GM12865 (cell line): ENCODE measurements at places on chromosomes 16 and 17.

DNA sequence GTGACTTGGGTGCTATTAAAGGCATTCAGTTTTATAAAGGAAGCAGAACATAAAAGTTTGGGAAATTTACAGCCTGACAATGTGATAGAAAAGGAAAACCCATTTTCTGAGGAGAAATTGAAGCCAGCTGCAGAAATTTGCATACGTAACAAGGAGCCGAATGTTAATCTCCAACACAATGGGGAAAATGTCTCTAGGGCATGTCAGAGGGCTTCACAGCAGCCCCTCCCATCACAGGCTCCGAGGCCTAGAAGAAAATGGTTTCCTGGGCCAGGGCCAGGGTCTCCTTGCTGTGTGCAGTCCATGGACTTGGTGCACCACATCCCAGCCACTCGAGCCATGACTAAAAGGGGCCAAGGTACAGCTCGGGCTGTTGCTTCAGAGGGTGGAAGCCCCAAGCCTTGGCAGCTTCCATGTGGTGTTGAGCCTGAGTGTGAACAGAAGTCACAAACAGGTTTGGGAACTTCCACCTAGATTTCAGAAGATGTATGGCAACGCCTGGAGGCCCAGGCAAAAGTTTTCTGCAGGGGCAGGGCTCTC, 23.9 kb upstream of the TOM1L1 start:
- no peak for DNase-seq

DNA sequence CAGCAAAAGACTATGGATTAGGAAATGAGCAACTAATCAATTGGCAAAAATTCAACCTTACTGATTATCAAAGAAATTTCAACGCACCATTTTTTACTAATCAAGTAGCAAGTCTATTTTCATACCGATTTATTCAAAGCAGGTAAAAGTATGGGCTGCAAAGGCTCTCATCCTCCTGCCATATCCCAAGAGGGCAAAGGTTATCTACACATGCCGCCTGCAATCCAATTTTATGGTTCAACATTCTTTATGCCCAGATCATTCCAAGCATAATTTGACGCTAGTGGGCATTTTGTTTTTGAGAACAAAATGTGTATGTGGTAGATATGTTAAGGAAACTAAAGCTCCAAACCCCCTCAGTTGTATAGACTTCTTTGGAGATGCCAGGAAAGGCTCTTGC, 270.6 kb downstream of the MAF start:
- no peak for DNase-seq

DNA sequence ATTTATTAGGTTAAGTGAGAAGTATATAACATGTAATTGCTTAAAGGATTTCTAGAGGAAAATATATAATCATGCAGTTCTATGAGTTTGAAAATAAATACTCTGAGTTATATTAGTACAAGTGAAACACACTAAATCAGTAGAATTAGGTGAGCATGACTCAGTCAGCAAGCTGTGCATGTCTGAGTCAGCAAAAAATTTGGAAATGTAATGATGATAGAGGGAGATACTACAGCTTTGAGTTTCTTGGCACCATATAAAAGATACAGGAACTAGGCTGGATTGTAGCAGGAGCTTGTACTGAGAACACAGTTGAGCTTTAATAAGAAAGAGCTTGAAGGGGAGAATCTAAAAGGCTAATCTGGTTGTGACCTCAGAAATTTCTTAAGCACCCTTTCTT, 1224.6 kb downstream of the CDH8 start:
- DNase-seq, result no peak

- DNase-seq, result no peak
Measured at GRCh38 chr17:17025621-17026020, 16.6 kb upstream of the MPRIP start.

GRCh38 chr17:41909088-41909487, 9.7 kb downstream of the ACLY start:
- no peak for DNase-seq

GRCh38 chr17:15490634-15491261, 23.3 kb upstream of the CDRT4 start:
- no peak for DNase-seq

- DNase-seq, result no peak
Measured at GRCh38 chr17:33639103-33639880, 346.2 kb upstream of the ASIC2 start.

DNA sequence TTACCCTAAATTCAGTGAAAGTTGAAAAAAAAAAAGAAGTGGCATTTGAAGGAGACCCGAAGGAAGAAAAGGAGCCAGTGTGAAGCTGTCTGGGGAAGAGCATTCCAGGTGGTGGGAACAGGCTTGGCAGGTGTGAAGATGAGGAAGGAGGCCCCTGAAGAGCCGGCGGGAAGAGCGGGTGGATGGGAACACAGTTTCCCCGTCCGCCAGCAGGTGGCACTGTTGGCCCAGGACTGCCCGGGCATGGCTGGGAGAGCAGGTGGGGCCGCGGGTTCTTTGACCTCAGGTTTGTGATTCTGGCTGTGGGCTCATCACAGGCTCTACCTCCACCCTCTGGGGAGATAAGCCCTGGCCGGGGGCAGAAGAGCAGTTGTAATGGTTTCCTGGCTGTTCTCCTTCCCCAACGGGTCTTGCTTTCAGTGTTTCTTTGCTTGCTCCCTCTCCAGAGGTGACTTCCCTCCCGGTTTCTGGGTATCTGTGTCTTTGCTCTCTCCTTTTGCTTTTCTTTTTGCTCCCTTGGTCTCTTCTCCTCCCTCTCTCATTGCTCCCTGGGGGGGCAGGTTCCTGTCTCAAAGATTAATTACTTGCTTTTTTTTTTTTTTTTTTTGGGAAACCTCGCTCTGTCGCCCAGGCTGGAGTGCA, 32.3 kb downstream of the RAP1GAP2 start:
- DNase-seq, result peak; percentile 72

GRCh38 chr17:50638966-50639713, 4.5 kb downstream of the ABCC3 start:
- no peak for DNase-seq

DNA sequence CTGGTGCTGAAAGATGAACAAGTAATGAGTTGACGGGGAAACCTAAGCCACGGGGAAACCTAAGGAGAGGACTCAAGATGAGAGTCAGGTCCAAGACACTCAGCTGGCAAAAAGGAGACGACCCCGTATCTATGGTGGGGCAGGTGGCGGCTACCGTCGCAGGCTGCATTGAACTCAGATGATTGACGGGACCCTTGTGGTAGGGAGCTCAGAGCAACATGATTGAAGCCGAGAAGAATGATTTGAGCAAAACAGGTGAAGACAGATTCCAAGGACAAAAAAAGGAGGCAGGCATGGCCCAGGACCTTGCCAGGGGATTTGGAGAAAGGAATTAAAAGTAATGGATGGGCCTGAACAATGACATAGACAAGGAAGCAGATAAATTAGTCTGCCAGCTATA, 7.5 kb upstream of the MYH3 start:
- DNase-seq, result no peak

- no peak for DNase-seq
Measured at GRCh38 chr16:87754535-87754934, 11.3 kb downstream of the KLHDC4 start.

DNA sequence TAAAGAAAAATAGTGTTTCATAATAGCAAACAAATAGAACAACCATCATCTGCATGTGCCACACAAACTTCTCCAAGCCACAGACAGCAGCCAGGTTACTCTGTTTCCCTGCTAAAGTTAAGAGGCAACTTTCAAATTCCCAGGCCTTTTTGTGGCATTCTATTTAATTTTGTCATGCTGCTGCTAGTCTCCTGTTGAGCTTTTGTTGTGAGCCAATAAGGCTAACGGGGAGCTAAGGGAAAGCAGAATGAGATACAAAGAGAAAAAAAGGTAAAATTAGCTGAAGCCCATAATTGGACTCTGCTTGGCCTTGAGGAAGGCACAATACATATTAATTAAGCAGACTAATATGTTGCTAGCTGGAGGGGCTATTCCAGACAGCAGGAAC, 74.7 kb upstream of the GNAO1 start:
- no peak for DNase-seq

GRCh38 chr17:5558815-5559785, 25.2 kb downstream of the NLRP1 start:
- DNase-seq, result no peak

- DNase-seq, result no peak
Measured at GRCh38 chr16:28537076-28537475, 1.7 kb downstream of the NUPR1 start.

DNA sequence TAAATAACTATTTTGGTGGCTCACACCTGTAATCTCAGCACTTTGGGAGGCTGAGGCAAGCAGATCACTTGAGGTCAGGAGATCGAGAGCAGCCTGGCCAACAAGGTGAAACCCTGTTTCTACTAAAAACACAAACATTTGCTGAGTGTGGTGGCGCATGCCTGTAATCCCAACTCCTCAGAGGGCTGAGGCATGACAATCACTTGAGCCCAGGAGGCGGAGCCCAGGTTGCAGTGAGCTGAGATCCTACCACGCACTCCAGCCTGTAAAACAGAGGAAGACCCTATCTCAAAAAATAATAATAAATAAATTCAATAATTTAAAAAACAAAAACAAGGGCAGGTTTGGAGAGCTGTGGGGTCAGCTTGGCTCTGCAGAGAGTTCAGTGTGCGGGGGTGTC, 5.7 kb upstream of the SLC4A1 start:
- no peak for DNase-seq

- no peak for DNase-seq
Measured at GRCh38 chr16:67846063-67846319, 742 bp upstream of the NUTF2 start.

GRCh38 chr17:5164436-5164835, 27.2 kb downstream of the ZNF594 start:
- DNase-seq, result no peak

- peak; percentile 53 for DNase-seq
Measured at GRCh38 chr16:5633845-5634440, 536.3 kb upstream of the EEF2KMT start.

DNA sequence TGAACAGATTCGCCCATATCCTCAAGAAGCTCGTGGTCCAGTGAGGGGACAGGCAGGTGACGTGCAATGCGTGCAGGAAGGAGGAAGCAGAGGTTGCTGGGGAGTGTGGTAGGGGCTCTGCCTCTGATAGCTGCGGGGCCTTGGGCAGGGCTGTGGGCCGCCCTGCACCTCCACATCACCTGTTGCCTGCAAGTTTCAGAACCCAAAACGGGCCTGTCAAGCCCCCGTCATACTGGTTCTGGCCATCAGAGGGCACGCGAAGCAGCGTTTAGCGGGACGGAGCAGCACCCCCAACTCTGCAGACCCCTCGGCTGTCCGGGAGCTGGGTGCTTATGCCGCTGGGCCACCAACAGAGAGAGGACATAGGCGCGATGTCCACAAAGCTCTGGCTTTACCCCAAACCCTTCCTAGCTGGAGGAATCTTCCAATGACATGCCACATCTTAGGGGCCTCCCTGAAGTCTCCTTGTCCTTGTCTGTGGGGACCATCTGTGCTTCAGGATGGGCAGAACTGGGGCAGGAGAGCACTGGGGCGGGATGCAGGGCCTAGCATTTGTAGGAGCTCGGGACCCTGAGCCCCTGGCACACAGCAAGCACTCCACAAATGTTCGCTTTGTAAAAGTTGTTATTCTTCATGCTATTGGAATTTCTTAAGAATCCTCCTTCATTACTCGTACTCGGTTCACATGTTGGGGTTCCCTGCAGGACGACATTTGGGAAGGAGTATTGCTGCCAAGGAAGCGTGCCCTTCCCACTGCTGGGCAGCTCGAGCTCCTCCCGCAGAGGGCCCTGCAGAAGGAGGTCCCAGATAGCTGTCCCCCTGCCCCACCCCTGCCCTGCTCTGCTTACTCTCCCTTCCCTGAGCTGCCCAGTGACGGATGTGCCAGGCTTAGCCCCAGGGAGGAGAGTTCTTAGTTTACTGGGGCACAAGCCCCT, 64.3 kb downstream of the CNGB1 start:
- DNase-seq, result peak; percentile 35

DNA sequence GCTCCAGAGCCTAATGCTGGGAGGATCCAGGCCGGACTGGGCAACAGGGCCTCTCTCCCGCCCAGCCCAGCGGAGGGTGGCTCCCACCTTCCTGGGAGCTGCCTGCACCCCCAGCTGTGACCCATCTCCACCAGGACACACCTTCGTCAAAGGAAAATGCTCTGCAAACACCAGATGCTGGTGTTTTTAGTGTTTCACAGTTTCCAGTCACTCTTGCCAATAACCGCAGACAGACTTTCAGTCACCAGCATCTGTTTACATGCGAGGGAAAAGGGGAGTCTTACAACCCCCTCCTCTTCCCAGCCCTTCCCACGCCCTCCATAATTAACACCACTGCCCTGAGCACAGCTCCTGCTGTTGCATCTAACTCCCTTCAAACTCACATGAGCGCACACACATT, 25.3 kb downstream of the KLHDC4 start:
- DNase-seq, result no peak

DNA sequence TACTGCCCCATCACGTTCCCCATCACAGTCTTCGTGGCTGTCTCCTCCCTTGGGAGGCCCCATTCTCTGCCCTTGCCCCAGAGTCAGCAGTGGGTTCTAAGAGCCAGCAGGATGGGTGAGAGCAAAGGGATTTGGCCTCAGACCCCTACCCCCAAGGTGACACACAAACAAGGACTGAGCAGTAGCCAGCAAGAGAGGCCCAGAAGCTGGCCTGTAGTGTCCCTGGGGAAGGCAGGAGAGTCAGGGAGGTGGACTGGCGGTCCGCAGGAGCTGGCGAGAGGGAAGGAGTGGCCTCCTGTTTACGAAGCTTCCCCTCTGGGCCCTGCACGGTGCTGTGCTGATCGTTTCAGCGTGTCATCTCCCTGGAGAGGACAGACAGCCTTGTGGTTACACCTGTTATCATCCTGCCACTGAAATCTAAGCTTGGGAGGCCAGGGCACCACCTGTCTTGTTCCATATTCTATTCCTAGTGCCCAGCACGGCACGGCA, 8.4 kb downstream of the WDR81 start:
- no peak for DNase-seq

DNA sequence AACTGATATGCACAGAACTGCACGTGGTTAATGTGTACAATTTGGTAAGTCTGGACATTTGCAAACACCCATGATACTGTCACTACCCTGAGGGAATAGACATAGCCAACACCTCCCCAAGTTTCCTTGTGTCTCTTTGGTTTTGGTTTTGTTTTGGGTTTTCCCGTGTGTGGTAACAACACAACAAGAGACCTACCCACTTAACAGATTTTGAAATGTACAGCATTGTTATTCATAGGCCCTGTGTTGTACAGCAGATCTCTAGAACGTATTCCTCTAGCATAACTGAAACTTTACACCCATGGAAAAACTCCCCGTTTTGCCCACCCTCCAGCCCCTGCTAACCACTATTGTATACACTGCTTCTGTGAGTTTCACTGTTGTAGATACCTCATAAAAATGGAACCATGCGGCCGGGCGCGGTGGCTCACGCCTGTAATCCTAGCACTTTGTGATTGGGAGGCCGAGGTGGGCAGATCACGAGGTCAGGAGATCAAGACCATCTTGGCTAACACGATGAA, 76.3 kb upstream of the TBC1D3K start:
- peak; percentile 51 for DNase-seq

- DNase-seq, result no peak
Measured at GRCh38 chr17:72113751-72114150, 7.1 kb upstream of the SOX9 start.
